Stimulated activated CD4-positive, alpha-beta T cell treated with anti-CD3 and anti-CD28 coated beads, Interleukin-15, amount 100 ng/mL, for 48 hours (primary cell): ENCODE measurements at places on chromosomes 13 and 19.

GRCh38 chr13:90806892-90807291, 540.6 kb upstream of the MIR17HG start:
- DNase-seq: no peak

DNA sequence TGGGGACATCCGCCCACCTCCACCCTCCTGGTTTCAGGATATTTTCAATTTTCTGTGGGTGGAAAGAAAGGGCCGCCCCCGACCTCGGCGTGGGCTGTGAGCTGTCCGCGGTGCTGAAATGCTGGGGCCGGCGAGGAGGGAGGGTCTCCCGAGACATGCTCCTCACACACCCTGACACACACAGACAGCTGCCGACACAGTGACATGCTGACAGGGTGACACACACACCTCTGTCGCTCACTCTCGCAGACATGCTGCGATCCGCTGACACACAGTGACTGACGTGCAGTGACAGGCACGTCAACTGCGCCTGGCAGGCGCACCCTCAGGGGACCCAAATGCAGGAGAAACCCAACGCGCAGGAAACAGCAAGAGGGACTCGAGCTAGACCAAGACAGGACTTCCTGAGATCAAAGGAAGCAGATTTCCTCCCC, 25.1 kb upstream of the MEIS3 start:
- no peak for DNase-seq

- DNase-seq: no peak
These were observed 695 bp downstream of the ICAM1 start for GRCh38 chr19:10271543-10272086.

DNA sequence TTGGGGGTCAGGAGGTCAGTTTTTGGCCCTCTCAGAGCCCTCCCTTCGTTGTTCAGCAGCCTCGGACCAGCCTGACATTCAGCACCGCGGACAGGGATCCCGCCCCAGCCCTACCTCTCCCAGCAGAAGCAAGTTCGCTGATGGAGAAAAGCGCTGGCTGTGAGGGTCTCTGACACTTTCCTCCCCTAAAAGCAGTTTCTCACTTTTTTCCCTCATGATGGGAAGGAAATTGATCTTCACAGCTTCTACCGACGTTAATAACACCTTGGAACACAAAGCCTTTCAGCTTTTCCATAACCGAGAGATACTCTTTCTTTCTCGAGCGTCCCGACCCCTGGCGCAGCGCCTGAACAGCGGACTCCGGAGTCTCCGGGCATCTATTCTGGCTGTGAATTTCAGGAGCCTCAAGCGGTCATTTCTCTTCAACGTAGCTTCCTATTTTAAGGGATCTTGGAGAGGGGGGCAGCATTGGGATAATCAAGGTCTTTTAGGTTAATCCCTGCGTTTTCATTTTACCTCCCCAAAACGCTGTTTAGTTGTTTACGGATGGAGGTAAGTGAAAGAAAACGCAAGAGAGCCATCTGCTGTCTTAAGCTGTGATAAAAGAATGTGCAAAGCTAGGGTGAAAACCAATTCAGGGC, 467.2 kb downstream of the ITGBL1 start:
- no peak for DNase-seq

- DNase-seq: peak; percentile 63
These were observed 195.6 kb downstream of the GGACT start for GRCh38 chr13:100392709-100393630.

- DNase-seq: peak; percentile 47
These were observed 687 bp downstream of the ILF3 start for GRCh38 chr19:10654610-10655456.

DNA sequence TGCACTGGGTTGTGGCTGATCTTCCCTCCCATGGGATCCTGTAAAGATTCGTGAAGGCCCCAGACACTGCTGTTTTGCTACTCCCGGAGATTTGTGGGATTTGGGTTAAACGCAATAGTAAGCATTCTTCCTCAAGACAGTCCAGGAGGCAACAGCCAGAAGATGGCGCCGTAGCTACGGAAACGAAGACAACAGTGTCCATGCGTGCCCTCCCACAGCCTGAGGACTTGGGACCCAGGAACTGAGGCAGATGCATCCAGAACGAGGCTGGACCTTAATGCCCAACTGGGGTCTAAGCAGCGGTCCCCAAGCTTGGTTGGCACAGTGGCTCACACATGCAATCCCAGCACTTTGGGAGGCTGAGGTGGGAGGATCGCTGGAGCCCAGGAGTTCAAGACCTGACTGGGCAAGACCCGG, 57.6 kb upstream of the ZNF507 start:
- peak; percentile 20 for DNase-seq

- DNase-seq: no peak
These were observed 1.4 kb upstream of the SAMD1 start for GRCh38 chr19:14091813-14092462.
